Bronchial smooth muscle cell (primary cell): ENCODE measurements at places on chromosomes 2 and 18. TPM values are rescaled to one million over a fixed set of nuclear protein-coding genes. Genes with fewer than 3 reads are reported as not detected.

CEBPZOS gene
- total RNA-seq, result 6.5 and 15.4 TPM in 2 replicates

LYPD6B gene
- 0.32 TPM in 1 of 2 replicates, not detected in the other for total RNA-seq

TSHZ1 gene
- total RNA-seq, result 3.2 and 3.3 TPM in 2 replicates

MERTK gene
- total RNA-seq, result 0.63 and 0.86 TPM in 2 replicates

GALR1 gene
- not detected in 2 replicates for total RNA-seq

ACADL gene
- under 0.01 and 0.26 TPM in 2 replicates for total RNA-seq

PTPRN gene
- total RNA-seq, result 7.2 and 12.6 TPM in 2 replicates
